ENCODE measurements at places on chromosomes 12 and 14.

DNA sequence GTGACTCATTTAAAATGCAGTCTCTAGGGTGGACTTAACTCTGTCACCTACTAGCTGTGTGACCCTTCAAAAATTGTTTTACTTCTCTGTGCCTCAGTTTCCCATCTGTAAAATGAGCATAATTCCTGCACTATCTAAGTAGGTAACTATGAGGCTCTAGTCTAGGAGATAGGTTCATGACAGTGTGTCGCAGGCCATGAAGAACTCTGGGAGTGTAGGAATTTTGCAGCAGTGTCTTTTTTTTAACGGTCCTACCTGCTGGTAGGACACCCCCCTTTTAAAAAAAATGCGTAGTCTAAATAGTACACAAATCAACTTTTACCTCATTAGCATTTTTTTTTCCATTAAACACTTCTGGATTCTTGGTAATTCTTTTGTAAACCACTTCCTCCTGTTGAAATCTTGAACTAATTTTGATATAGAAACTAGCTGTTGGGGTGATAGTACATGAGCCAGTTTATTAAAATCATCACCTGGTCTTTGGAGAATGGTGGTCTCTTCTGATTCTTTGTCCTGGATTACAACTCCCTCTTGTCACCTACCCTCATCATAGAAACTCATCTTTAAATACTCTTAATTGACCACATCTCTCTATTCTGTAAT, 86.0 kb upstream of the SLC38A2 start:
- no peak for DNase-seq

DNA sequence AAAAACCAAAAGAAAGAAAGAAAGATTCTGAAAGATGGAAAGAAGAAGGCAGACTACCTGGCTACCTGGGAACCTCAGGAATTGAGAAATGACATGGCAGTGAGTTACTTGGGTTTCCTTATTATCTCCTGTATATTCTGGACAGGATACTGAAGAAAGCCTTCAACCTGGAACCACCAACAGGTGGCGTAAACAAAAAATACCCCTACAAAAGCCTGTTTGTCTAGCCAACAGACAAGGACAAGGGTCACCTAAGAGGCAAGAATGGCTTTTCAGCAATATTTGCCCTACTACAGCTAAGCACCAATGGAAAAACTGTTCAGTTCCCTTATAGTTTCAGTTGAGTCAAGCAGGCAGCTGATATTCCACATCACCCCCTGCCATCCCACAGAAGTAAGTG, 274.9 kb downstream of the GPHN start:
- no peak for DNase-seq

DNA sequence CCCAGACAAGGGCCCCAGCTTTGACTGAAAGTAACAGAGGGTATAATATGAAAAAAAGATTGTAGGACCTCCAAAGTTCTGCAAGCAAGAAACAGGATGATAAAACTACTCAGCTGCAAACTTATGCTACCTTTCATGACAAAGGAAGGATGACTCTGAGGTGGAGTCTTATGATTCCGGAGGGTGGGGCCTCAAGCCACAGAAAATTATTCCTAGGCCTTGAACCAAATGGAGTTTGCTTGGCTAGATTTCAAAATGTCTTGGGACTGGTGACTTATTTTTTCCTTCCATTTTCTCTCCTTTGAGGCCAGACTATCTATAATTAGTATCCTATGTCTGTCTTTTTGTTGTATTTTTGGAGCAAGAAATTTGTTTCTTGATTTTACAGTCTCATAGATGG, 336.4 kb downstream of the LRIG3 start:
- DNase-seq = no peak

DNA sequence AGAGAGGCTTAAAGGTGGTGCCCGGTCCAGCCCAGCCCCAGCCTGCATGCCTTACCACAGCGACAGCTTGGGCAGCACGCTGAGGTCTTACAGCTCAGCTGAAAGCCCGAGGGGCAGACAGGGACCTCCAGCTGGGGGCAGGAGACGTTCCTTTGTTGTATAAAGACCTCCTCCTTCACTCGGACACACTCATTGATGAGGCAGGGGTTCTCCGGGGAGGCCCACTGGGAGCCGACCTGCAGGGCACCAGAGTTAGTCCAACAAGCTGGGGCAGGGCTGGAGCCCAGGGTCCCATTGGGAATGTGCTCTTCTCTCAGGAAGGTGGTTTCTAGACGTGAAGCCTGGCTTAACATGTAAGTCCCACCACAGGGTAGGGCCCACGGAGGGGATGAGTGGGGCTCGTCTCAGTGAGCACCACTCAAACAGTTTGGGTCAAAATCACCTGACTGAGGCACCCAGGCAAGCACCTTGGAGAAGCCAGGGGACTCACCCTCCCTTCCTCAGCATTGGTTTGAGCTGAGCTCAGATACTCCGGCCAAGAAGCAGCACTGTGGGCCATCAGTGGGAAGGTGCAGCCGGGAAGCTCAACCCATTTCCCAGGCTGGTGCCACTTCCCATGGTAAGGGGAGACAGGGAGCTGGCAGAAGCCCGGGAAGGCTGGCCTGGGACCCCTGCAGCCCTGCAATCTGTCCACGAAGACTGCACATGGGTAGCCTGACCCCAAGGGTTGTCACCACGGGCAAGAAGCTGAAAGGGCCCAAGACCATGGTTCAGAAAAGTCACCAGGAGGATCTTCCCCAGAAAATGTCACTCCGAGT, 24.3 kb upstream of the ANO2 start:
- DNase-seq = no peak

DNA sequence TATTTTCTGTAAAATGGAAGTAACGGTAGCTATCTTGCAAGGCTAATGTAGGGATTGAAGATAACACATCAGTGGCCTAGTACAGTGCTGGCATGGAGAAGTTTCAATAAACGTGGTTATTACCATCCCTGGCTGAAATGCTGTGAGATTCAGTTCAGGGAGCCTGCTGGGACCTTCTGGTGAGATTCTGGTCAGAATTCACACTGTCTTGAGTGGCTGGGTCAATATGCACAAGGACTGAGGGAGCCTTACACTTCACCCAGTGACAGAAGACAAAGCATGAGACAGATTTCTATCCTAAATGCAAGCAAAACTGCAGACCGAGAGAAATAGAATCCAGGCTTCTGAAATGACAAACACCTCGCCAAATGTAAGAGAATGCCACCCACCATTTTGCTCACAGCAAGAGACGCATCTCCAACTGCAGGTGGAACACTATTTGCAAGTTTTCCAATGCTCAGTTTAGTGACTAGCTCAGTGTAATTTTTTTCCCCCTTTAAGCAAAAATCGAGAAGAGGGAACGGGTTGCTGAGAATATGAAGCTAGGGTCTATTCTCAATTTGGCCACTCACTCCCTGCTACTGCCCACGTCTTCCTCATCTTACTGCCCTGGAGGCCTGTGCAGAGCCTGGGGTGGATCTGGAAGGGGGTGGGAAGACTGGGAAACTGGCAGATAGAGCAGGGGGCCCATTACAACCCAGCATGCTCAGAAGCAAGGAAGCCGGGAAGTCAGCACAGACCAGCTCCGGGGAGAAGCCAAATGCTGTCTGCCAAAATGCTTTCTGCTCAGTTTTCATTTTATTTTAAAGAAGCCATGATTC, 201.3 kb downstream of the TTC7B start:
- DNase-seq = no peak

Measured in CD4-positive, alpha-beta T cell treated with Interleukin-15 for 1 hour (primary cell).